ENCODE measurements at places on chromosomes 11 and 22. TPM values are rescaled to one million over a fixed set of nuclear protein-coding genes. Genes with fewer than 3 reads are reported as not detected.

DNA sequence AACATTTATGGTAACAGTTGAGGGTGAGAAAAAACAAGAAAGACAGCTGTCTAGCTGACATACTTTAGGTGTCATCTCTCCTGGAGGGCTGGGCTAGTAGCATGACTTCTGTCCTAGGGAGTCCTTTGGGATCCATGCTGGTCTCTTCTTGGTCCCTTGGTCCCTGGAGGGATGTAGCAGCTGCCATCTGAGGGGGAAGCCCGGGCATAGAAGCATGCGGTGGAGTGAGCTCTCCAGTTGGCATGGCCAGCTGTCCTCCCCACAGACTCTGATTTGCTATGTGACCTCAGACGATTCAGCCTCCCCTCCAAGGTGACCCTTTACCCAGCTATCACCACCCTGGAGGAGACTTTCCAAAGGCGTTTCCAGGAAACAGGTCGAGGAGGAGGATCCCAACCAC, 28.7 kb downstream of the POU2F3 start:
- no peaks in the 10 kb centered on the region for H3K4me1 ChIP-seq
- no peak overlapping the region for H3K27ac ChIP-seq
- peaks cover 8% of the 10 kb centered on the region for H3K27me3 ChIP-seq
- H3K36me3 ChIP-seq = no peaks in the 10 kb centered on the region

GRCh38 chr22:43885786-43886185, 6.0 kb downstream of the PNPLA5 start:
- H3K36me3 ChIP-seq = no peaks in the 10 kb centered on the region
- no peak for DNase-seq
- no peak overlapping the region for H3K27ac ChIP-seq
- H3K27me3 ChIP-seq = no peaks in the 10 kb centered on the region
- no peak overlapping the region for H3K4me3 ChIP-seq

DNA sequence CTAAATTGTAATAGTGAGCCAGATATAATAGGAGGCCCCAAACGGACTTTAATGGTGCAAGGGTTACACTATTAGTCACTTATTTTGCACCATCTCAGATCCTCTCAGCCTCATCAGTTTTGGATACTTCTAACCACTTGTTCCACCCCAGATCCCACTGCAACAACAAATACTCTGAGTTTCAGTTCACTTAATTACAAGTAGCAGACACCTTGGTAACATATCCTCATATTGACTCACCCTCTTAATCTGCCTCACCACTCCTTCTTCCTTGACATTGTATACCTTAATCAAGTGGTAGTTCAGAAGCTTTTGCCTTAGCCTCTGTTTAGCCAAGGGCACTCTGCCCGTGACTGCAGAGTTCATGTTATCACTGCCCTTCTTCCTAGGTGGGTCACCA, 256.1 kb upstream of the UBASH3B start:
- no peak for DNase-seq
- no peaks in the 10 kb centered on the region for H3K4me1 ChIP-seq
- no peaks in the 10 kb centered on the region for H3K27me3 ChIP-seq
- no peaks in the 10 kb centered on the region for H3K36me3 ChIP-seq
- H3K4me3 ChIP-seq = no peak overlapping the region

GRCh38 chr11:114912826-114913225, 234.5 kb downstream of the NXPE2 start:
- H3K27me3 ChIP-seq = no peaks in the 10 kb centered on the region
- DNase-seq = no peak
- H3K4me3 ChIP-seq = no peak overlapping the region
- no peaks in the 10 kb centered on the region for H3K36me3 ChIP-seq
- H3K4me1 ChIP-seq = peaks cover 18% of the 10 kb centered on the region

Gene BCR
- 50.9 TPM for polyA plus RNA-seq

Data from SK-N-SH (cell line).